ENCODE measurements at places on chromosomes 7 and 10.

- no peak for DNase-seq
Observed at GRCh38 chr10:21144047-21144446, 246.9 kb upstream of the NEBL start.

DNA sequence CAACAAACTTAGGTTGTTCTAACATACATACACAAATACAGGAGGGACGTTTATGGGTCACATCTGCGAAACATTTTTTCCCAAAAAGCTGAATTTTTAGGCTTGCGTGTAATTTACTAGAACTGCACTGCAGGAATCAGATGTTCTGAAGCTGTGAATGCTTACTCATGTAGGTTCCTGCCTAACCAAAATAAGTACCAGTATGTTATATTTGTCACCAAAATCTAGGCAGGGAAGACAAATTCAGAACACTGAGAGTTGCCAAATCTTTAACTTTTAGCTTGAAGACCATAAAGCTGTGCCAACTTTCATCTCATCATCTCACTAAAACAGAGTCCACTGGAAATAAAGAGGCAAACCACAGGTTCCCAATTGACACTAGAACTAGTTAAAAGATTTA is 5.7 kb downstream of the UBE2H start:
- DNase-seq = no peak

GRCh38 chr10:43120929-43121314 is 17.3 kb upstream of the CSGALNACT2 start:
- no peak for DNase-seq

DNA sequence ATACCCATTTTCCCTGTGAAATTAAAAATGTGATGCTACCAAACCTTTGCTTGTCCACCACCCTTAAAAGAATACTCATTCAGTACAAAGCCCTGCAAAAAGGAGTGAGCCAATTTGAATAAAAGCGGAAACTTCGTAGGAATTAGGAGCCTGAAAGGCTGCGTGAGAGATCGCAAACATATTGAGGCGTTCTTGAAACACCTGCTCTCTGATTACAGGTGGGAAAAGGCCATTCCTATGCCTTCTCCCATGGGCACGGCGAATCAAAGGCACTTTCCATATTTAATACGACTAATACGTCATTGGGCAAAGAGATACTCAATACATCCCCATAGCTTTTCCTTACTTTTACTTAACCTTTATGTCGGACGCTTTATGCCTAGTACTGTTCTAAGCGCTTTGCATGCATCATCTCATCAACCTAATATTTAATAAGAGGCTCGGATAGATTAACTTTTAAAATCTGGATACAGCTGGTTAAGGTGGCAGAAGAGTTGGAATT is 30.9 kb upstream of the KMT2E start:
- DNase-seq = no peak
